ENCODE measurements at places on chromosomes 7 and 10. TPM values are rescaled to one million over a fixed set of nuclear protein-coding genes. Genes with fewer than 3 reads are reported as not detected.

Gene SPDYE1
- not detected for total RNA-seq

Gene FRG2B
- total RNA-seq: not detected

Gene OAT
- 35.0 TPM for total RNA-seq

Gene WEE2
- 0.16 TPM for total RNA-seq

Gene AP5Z1
- 42.8 TPM for total RNA-seq

Gene FOXI2
- total RNA-seq: 1.7 TPM

Gene TMEM225B
- 1.4 TPM for total RNA-seq

Gene ANKRD1
- total RNA-seq: 61.8 TPM

Gene EVX1
- not detected for total RNA-seq

Gene CTAGE8
- 8.9 TPM for total RNA-seq

Gene SRRM3
- total RNA-seq: 2.5 TPM

Gene NANOS1
- total RNA-seq: 2.7 TPM

Gene SMKR1
- 1.7 TPM for total RNA-seq

Gene TRPV5
- 0.13 TPM for total RNA-seq

Gene SKAP2
- 42.8 TPM for total RNA-seq

Gene TRIM73
- total RNA-seq: 10.2 TPM

Gene HECW1
- 0.09 TPM for total RNA-seq

Gene STEAP1
- total RNA-seq: 5.8 TPM

Gene SSC4D
- 7.4 TPM for total RNA-seq

Gene INA
- total RNA-seq: 6.2 TPM

Gene METTL27
- 13.5 TPM for total RNA-seq

Gene CTTNBP2
- 14.0 TPM for total RNA-seq

Gene SNCG
- total RNA-seq: 17.5 TPM

Gene KDM7A
- 13.8 TPM for total RNA-seq

Gene PAPOLB
- 0.07 TPM for total RNA-seq

Gene LDB3
- 0.31 TPM for total RNA-seq

Gene RNF32
- total RNA-seq: 1.6 TPM

Gene NYAP1
- 4.6 TPM for total RNA-seq

Gene TMEM254
- total RNA-seq: 34.8 TPM

Gene ITIH5
- total RNA-seq: 2.3 TPM

Gene VWC2
- 0.02 TPM for total RNA-seq

Gene RELN
- total RNA-seq: 5.4 TPM

Gene ACTL6B
- total RNA-seq: 4.2 TPM

Gene HOXA4
- 13.7 TPM for total RNA-seq

Gene CTBP2
- total RNA-seq: 183 TPM

Gene MIOS
- total RNA-seq: 62.3 TPM

Gene IQUB
- total RNA-seq: 2.5 TPM

Gene GPRIN2
- total RNA-seq: 19.8 TPM

Gene OR2A5
- total RNA-seq: not detected

Gene PLPP4
- total RNA-seq: not detected

Gene CYP3A5
- 4.2 TPM for total RNA-seq

Gene SORCS1
- 13.6 TPM for total RNA-seq

Gene GPR158
- total RNA-seq: 0.11 TPM

Data from progenitor cell of endocrine pancreas (in vitro differentiated cells).